ENCODE measurements at places on chromosomes 3 and 15.

- DNase-seq: no peak
Measured at GRCh38 chr3:123346021-123346420, 102.9 kb downstream of the ADCY5 start.

GRCh38 chr3:158768361-158768787, 33.5 kb upstream of the MFSD1 start:
- no peak for DNase-seq

DNA sequence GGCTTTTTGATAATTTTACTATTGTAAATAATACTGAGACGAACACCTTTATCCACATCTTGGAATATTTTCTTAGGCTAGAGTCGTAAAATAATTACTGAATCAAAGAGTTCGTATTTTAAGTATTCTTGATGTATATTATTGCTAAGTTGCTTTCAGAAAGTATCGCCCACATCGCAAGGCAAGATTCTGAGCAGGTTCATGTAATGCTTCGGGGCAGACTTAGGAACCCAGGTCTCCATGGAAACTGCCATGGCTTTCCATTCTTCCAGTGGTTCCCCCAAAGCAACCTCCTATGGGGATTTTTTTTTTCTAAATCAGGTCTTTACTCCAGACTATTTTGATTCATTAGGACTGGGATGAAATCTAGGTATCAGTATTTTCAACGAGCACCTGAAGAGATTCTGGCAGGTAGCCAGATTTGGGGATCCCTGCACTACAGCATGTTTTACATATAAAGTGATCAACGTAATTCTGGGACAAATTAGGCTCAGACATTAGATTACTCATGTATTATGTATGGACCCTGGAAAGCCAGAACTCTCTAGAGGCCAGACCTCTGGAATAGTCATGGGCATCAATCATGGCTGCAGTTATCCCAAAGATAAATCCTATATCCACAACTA, 86.5 kb downstream of the B3GNT5 start:
- no peak for DNase-seq

- no peak for DNase-seq
Measured at GRCh38 chr15:35038626-35039451, 46.3 kb downstream of the NANOGP8 start.

DNA sequence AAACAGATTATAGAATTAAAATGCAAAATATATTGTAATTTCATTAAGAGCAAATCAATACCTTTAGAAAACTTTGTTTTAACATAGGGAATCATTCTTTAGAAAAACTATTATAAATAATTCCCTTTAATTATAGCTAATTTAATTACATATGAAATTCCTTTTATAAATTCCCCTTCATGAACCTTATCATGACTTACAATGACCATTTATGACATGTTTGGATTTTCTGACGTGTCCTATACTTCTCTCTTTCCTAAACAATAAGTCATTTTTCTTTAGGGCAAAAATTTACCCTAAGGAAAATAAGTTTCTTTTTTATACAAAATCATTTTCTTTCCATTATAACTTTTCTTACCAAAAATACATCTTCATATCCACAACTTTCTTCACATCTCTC, 37.8 kb downstream of the PRR20G start:
- no peak for DNase-seq

DNA sequence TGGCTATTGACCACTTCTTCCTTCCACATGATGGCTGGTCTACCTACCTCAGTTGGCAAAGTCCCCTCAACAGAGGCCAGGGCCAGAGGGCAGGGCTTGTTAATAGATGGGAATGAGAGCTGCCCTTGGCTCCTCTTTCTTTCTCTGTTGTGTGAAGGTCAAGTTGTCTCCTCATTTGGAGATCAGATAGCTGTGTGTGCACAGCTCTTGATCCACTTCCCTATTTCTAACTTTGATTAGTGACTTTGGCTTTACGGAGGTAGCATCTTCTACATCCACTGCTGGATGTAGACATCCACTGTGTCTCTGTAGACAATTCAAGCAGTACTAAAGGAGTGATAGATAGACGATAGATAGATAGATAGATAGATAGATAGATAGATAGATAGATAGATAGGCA, 270.8 kb upstream of the LRRFIP2 start:
- DNase-seq: no peak

- DNase-seq: no peak
Measured at GRCh38 chr3:128408693-128409623, 57.7 kb downstream of the DNAJB8 start.

- no peak for DNase-seq
Measured at GRCh38 chr15:63986185-63986680, 60.1 kb downstream of the DAPK2 start.

DNA sequence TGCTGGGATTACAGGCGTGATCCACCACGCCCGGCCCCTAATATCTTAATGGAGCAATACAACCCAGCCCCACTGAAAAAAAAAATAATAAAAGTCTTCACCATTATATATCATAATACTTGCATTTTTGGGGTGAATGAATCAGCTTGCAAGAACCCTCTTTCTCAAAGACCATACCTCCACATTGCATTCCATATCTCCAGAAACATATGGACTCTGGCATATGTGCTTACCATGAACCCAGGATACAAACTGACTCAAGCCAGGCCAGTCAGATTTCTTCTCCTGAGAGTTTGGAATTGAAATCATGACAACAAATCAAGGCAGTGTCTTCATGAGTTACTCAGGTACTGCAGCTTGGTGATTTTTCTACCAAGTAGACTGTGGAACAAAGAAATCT, 101.2 kb downstream of the FRMD5 start:
- no peak for DNase-seq

GRCh38 chr15:60840703-60841411, 361.9 kb upstream of the ICE2 start:
- DNase-seq: no peak

DNA sequence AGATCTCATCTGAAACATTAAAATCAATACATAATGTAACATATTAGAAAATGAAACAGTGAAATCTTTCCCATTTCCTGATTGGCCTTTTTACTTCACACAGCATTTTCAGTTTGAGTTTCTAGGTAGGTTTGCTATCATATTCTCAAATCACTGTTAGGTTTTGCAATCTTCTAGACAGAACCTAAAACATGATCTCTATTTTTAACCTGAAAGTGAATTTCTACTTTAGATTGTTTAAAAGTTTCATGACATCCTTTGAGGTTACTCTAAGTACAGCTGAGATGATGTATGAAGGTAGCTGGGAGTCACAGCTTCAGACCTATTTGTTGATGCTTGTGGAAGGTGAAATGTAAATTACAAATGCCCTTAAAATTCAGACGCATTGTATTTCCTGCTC, 118.4 kb upstream of the GPR149 start:
- DNase-seq: no peak

DNA sequence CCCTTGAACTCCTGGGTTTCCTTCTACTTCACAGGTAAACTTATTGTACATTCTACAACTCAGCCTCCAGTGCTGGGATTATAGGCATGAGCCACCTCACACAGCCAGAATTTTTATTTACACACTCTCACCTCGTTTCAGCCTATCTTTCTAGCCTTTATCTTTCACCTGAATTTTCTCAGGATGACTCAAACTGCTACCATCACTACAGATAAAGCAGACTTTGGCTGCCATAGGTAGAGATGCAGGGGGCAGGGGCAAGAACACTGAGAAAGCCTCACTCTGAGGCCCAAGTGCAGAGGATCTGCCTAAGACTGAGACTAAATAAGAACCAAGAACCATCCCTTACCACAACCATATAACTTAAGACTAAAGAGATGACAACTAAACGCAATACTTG, 59.0 kb downstream of the ETFA start:
- DNase-seq: no peak

DNA sequence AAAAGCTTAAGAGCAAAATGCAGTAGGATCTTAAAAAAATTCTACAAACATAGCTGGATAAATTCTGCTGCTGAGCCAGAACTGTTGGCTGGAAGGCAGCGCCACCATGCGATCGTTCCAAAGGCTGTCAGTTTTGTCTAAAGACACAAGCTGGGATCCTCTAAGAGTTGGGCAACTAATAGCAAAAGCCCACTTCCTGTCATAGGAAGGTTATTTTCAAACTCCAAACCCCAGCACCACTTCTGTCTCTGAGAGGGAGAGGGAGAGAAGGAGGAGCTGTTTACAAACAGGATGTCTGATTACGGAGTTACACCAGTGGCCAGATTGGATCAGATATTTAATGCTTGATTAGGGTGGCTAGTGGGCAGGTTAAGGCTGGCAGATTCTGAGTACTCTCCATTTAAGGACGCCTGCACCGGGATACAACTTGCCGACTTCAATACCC, 44.0 kb downstream of the EIF4E3 start:
- no peak for DNase-seq

- no peak for DNase-seq
Measured at GRCh38 chr3:63385629-63386028, 107.5 kb downstream of the SYNPR start.

DNA sequence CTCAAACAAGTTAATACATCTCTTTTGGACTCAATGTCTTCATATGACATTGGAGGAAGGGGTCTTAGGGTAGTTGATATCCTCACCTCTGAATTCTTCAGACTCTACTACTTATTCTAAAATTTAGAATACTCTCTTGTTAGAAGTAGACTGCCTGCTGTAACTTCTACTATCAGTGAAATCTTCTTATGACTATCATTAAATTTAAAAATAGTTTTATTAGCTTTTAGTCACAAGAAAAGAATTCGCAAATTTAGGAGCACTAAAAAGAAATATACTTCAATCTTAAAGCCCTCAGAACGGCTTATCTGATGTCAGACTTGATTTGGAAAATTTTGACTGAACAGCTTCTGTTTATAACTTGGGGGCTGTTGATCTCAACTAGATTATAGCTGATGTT, 67.1 kb upstream of the TTC14 start:
- no peak for DNase-seq

- DNase-seq: no peak
Measured at GRCh38 chr15:72178976-72179585, 18.5 kb downstream of the GRAMD2A start.

- no peak for DNase-seq
Measured at GRCh38 chr15:52579852-52580251, 11.0 kb upstream of the ARPP19 start.

GRCh38 chr15:31367730-31368344, 41.2 kb downstream of the KLF13 start:
- no peak for DNase-seq

- DNase-seq: no peak
Measured at GRCh38 chr3:185815391-185816282, 9.2 kb downstream of the IGF2BP2 start.

DNA sequence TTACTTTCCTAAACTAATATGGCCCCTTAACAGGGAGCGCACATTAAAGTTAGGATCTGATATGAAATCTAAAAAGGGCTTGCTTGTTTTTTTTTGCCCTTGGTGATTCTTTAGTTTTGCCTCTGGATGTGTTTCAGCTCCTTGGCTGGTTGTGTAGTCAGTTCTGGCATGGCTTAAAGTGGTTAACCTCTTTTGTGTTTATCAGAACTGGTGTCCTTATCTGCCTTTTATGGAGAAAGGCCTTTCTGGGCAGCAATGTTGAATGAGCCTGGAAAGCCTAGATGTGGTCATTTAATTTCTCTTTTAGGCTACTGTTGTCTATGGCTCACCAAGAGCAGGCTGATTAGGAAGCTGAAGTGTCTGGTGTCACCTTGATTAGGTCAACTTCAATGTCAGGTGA, 254.5 kb upstream of the ROPN1 start:
- DNase-seq: no peak

GRCh38 chr3:184806567-184807271, 5.2 kb upstream of the VPS8 start:
- DNase-seq: no peak

DNA sequence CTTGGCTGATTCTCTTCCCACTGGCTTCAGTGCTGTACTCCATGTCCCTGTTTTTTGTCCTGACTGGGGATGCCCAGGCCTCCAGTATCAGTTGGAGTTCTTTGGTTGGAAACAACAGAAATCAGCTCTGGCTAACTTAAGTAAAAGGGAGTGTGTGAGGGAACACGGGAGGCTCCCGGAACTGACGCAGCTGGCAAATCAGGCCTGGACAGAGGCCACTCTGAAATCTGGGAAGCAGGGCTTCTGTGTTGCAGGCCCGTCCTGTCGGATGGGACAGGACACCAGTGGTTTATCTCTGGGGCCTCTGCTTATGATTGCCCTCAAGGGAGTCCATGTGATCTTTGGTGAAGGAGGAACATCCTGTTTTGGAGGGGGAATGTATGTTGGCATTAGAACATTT, 124.3 kb downstream of the CHCHD6 start:
- DNase-seq: no peak

DNA sequence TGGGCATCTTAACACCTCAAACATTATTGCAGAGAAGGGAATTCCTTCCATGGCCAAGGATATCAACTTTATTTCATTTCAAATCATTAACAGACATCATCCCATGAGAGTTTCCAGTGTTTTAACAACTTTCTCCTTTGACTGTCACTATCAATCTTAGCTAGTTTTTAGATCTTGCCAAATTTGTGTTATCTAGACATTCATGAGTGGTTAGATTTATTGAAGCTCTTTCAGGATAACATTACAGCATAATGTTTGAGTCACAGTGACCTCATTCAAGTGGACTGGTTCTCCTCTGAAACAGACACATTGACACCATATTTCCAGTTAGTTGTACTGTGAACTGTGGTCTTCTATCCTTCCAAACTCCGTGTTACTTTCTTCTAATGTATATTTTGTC, 8.6 kb upstream of the TNFAIP8L3 start:
- DNase-seq: no peak

- no peak for DNase-seq
Measured at GRCh38 chr15:91302588-91303439, 202.8 kb downstream of the SV2B start.

DNA sequence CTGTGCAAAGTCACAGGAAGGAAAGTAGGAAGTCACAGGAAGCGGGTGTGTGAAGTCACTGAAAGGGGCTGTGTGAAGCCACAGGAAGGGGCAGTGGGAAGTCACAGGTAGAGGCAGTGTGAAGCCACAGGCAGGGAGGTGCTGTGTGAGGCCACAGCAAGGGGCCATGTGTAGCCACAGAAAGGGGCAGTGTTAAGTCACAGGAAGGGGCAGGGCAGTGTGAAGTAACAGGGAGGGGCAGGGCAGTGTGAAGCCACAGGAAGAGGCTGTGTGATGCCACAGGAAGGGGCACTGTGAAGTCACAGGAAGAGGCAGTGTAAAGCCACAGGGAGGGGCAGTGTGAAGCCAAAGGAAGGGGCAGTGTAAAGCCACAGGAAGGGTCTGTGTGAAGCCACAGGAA, 36.5 kb downstream of the GASK1A start:
- no peak for DNase-seq

DNA sequence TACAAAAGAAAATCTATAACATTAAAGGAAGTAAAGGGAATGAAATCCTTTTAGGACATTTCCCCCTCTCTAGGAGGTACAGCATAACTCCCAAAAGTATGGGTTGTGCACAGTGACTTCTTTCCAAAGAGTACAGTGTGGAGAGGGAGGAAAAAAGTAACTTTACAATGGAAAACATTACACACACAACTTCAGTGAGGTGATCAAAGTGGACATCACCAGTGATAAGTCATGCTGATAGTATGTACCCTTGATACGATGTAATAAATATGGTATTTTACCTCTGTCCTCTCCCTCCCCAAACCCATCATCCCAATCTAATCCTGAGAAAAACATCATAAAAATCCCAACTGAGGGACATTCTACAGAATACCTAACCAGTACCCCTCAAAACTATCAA, 10.8 kb downstream of the PLD1 start:
- DNase-seq: no peak

GRCh38 chr3:55662683-55663082, 175.6 kb upstream of the WNT5A start:
- DNase-seq: no peak
